ENCODE measurements at places on chromosomes 6 and 20.

GRCh38 chr6:107703606-107704005, 120.5 kb downstream of the SCML4 start:
- DNase-seq = no peak

- no peak for DNase-seq
Observed at GRCh38 chr20:15619816-15620215, 953.4 kb downstream of the KIF16B start.

DNA sequence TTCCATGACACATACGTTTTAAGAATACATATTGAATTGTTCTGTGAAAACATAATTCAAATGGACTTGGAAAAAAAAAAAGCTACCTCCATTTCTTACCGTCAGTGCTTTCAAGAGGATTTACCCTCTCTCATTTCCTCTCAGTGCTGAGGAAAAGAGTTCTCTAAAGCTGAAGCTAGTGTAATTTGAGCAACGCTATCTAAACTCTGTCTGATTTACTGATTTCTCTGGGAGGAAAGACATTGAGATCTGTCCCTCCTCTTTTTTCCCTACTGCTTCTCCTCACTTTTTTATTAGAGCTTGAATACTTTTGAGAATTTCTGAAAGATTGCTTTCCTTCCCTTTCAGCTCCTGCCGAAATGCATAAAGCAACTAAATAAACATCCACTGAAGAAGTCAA, 41.2 kb upstream of the GRIK2 start:
- DNase-seq = no peak

- DNase-seq = no peak
Observed at GRCh38 chr20:22984008-22984407, 51.1 kb upstream of the SSTR4 start.

DNA sequence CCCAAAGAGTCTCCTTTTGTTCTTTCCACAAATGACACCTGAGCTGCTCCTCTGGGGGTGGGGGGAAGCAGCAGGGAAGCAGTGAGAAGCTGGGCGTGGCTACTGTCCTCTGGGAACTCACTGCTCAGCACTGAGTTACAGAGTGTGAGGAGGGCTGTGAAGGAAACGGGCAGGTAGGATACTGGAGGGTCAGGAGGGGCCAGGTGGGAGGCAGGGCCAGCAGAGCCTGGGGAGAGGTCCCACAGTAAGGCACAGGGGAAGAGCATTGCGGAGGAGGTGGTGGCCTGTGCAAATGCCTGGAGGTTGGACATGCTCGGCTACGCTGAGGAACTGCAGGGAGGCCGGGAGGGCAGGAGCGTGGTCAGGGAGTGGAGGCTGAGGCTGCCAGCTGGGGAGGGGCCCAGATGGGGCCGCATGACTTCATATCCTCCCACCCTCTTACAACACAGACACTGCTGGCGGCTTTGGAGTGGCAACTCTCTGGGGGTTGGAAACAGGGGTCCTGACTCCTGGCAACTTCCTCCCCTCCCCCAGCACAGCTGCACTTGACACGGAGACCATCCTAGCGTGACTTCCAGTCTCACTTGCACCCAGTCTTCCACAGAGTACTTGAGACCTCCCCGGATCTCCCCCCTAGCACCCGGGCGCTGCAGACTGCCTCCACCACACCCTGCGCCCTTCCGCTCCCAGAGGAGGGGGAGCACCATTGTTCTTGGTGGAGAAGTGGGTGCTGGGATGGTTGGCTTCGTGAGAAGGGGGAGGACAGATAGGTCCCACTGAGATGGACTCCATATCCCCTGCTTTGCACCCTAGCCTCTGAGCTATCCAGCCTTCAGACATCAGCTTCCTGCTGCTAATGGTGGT, 34.2 kb downstream of the RBM38 start:
- DNase-seq = peak; percentile 48

Measured in suppressor macrophage treated with lipopolysaccharide for 1 hour (primary cell).